CD4-positive, alpha-beta memory T cell (primary cell): ENCODE measurements at places on chromosomes 1 and 21. TPM values are rescaled to one million over a fixed set of nuclear protein-coding genes. Genes with fewer than 3 reads are reported as not detected.

TAF13 gene
- 14.6 TPM for total RNA-seq

RGS13 gene
- not detected for total RNA-seq

ITLN1 gene
- not detected for total RNA-seq

LRRC53 gene
- not detected for total RNA-seq

BCL2L15 gene
- 2.1 TPM for total RNA-seq

SH3BP5L gene
- 40.9 TPM for total RNA-seq

FLG2 gene
- total RNA-seq, result not detected

POLR3C gene
- total RNA-seq, result 44.8 TPM

ERVH48-1 gene
- not detected for total RNA-seq

RHEX gene
- total RNA-seq, result 0.55 TPM

DNA sequence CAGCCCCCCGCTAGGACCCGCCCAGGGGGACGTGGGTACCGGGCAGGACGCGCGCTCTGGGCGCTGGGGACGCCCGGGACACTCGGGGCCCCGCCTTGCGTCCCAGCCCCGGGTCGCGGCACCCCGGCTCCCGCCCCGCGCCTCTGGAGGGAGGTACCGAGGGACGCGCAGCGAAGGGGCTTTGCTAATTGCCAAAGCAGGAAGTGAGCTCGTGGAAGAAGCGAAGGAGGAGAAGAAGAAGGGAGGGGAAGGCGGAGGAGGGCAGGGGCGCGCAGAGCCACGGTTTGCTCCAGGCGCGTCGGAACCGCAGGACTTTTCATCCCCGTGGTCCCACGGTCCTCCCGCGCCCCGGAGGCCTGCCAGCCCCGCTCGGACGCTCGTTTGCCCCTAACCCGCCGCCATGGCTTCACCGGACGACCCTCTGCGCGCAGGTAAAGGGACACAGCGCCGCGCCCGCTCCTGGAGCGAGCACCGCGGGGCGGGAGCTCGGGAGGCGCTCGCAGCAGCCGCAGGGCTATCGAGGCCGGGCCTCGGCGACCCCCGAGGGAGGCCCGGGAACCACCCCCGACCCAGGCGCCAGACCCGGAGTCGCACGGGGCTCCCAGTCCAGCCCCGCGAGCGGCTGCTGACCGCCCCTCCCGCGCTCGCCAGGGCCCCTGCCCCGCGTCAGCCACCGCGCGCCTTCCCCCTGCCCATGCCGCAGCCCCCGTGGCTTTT is 1.3 kb downstream of the EDARADD start:
- peak overlapping the region; percentile 67 for H3K27ac ChIP-seq
- peaks cover 20% of the 10 kb centered on the region for H3K4me1 ChIP-seq
- no peaks in the 10 kb centered on the region for H3K27me3 ChIP-seq
- DNase-seq, result peak; percentile 63
- no peaks in the 10 kb centered on the region for H3K36me3 ChIP-seq

GRCh38 chr1:62356257-62356835 is 37.1 kb upstream of the KANK4 start:
- no peak for DNase-seq
- H3K4me1 ChIP-seq, result no peaks in the 10 kb centered on the region
- H3K27ac ChIP-seq, result no peak overlapping the region
- no peak overlapping the region for H3K4me3 ChIP-seq
- no peaks in the 10 kb centered on the region for H3K36me3 ChIP-seq

DNA sequence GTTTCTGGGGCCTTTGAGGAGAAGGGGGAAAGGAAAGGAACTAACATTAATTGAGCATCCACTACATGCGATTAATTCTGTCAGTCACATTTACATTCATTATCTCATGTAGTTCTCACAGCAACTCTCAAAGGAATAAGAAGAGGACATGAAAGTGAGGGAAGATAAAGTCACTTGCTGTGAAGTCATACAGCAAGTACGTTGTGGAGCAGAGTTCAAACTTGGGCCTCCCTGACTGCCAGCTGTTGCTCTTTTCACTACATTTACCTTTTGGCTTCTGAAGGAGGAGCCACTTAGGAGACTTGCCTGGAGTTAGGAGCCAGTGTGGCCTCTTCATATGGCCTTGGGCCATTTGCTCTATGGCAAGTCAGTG is 6.2 kb downstream of the ZNF691 start:
- H3K4me1 ChIP-seq, result peaks cover 10% of the 10 kb centered on the region
- no peak for DNase-seq
- H3K36me3 ChIP-seq, result peaks cover 6% of the 10 kb centered on the region
- no peak overlapping the region for H3K4me3 ChIP-seq
- H3K27me3 ChIP-seq, result no peaks in the 10 kb centered on the region

GRCh38 chr1:11951901-11952300 is 17.4 kb downstream of the PLOD1 start:
- no peaks in the 10 kb centered on the region for H3K36me3 ChIP-seq
- H3K27ac ChIP-seq, result no peak overlapping the region
- no peaks in the 10 kb centered on the region for H3K4me1 ChIP-seq

DNA sequence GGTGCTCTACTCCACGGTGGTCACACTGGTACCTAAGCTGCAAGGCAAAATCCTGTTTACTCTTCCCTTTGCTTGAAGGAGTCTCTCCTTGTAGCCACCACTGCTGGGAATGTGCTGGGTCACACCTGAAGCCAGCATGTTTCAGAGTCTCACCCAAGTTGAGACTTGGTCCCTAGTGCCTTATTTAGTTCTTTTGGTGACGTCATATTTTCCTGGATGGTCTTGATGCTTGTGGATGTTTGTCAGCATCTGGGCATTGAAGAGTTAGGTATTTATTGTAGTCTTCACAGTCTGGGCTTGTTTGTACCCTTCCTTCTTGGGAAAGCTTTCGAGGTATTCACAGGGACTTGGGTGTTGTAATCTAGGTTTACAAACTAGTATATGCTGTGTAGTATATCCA is 5.6 kb upstream of the MTARC2 start:
- H3K27ac ChIP-seq, result no peak overlapping the region
- no peak for DNase-seq
- no peaks in the 10 kb centered on the region for H3K27me3 ChIP-seq
- no peak overlapping the region for H3K4me3 ChIP-seq

GRCh38 chr1:155127105-155127966 is at the start of gene EFNA1:
EFNA1 (plus strand) TSS chr1:155127876; CDS start chr1:155127978, 102 bp downstream.
- H3K36me3 ChIP-seq, result no peaks in the 10 kb centered on the region
- H3K4me3 ChIP-seq, result peak within 1 kb of the TSS; percentile 52
- H3K27ac ChIP-seq, result no peak within 1 kb of the TSS

DNA sequence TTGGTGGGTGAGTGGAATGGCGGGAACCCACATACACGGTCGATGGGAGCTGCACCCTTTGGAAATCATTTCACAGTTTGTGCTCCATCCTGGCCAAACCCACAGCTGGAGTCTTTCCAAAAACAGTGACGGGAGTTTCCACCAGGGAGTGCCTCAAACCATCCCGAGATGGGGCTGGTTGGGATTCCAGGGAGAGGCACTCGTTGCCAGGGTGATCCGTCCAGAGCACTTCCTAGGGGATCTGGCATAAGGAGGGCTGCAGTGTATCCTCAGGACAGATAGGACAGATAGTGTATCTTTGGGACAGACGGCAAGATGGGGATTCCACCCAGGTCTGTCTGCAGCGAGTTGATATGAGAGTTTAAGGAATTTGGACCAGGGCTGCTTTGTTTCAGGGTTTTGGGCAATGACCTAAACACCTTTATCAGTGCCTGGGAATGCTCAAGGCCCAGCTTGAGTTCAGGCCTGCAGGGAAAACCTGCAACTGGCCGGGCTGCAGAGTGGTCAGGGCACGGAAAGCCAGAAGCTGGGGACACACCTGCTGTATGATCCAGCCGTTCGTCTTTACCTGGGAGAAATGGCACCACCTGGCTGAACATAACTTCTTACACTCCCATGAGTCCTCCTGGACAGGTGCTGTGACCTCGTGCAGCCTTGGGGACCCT is 3.4 kb upstream of the POFUT2 start:
- no peaks in the 10 kb centered on the region for H3K27me3 ChIP-seq
- H3K4me1 ChIP-seq, result peaks cover 22% of the 10 kb centered on the region
- no peak overlapping the region for H3K4me3 ChIP-seq
- H3K36me3 ChIP-seq, result no peaks in the 10 kb centered on the region

GRCh38 chr1:172935062-172935592 is 115.6 kb downstream of the TNFSF18 start:
- no peak overlapping the region for H3K27ac ChIP-seq
- DNase-seq, result no peak
- H3K27me3 ChIP-seq, result no peaks in the 10 kb centered on the region
- no peaks in the 10 kb centered on the region for H3K36me3 ChIP-seq

DNA sequence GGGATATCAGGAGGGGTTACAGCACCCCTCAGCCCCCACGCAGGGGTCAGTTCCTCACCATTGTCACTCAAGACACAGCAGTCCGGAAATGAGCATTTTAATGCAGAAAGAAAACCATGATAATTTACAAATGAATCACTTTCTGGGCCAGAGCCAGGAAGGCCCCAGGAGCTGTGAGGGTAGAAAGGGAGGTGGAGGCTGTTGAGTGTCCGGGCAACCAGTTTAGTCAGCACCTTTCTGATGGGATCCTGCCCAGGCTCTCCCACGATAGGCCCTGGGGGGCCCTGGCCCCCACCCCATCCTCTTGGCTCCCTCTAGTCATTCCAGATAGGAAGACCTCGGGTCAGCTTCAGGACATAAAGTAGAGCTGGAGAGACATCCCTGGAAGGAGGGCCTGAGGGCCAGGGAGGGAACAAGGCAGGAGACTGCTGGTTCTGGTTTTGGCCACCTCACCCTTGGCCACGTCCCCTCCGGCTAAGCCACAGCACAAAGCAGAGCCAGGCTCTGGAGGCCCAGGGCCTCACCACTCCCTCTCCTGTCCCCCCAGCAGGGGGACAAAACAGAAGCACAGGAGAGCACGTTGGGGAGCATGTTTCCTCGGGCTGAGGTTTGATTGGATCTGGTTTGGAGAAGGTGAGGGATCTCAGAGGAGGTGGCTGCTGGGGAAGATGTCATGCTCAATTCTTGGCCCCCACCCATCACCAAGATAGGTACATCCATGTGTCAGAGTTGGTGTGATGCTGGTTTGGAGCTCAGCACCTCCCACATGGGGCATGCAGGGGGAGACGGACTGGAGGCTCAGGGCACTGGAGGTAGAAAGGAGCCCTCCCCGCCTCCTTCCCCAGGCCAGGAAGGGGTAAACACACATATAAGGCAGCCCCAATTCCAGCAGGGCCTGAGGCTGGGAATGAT is 20.6 kb downstream of the ETNK2 start:
- no peaks in the 10 kb centered on the region for H3K36me3 ChIP-seq
- DNase-seq, result no peak
- no peaks in the 10 kb centered on the region for H3K27me3 ChIP-seq
- H3K4me1 ChIP-seq, result peaks cover 9% of the 10 kb centered on the region
- no peak overlapping the region for H3K27ac ChIP-seq
- no peak overlapping the region for H3K4me3 ChIP-seq

GRCh38 chr1:94260635-94261387 is 23.4 kb upstream of the ARHGAP29 start:
- H3K36me3 ChIP-seq, result no peaks in the 10 kb centered on the region
- no peak for DNase-seq
- no peak overlapping the region for H3K27ac ChIP-seq
- H3K4me1 ChIP-seq, result no peaks in the 10 kb centered on the region

DNA sequence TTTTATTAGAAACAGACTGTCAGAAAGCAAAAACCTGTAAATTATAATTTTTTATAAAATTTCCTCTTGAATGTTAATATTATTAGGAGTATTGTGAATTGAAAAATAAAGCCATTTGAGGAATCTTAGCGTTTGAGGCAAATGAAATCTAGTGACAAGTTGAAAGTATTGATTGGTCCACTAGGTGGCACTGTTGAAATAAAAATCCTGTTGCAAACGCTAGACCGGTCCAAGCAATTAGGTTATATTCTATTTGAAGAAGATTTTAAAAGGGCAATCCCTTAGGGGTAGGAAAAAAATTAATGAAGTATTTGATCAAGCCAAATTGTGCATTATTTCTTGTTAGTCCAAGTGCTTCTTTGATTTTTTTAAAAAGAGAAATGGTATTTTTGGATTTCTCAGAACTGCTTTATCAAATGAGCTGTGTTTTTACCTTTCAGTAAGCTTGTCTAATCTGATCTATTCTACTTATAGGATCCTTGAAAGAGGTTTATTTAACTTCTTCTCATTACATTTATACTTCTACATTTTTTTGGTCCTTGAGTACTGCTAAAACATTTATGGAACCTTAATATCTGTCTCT is 57.7 kb downstream of the ATG4C start:
- no peak overlapping the region for H3K27ac ChIP-seq
- H3K36me3 ChIP-seq, result no peaks in the 10 kb centered on the region
- H3K27me3 ChIP-seq, result no peaks in the 10 kb centered on the region
- H3K4me1 ChIP-seq, result no peaks in the 10 kb centered on the region
- peak; percentile 32 for DNase-seq
- H3K4me3 ChIP-seq, result no peak overlapping the region

DNA sequence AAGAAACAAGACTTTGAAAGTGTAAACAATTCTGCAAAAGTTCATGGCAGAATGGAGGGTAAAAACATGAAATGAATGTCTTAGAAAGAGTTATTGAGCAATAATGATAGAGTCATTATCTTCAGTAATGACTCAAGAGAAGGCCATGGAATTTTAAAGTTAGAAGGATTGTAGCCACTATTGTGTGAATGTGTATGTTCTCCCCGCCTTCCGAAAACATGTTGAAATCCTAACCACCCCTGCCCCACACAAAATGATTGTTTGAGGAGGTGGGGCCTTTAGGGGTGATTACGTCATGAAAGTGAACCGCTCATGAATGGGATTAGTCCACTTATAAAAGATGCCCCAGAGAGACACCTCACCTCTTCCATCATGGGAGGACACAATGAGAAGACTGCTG is 93.8 kb upstream of the CCDC190 start:
- no peaks in the 10 kb centered on the region for H3K4me1 ChIP-seq
- DNase-seq, result no peak
- H3K27ac ChIP-seq, result no peak overlapping the region
- no peak overlapping the region for H3K4me3 ChIP-seq
- H3K27me3 ChIP-seq, result no peaks in the 10 kb centered on the region
- H3K36me3 ChIP-seq, result no peaks in the 10 kb centered on the region
